Hematopoietic multipotent progenitor cell treated with erythropoietin and hydrocortisone succinate and interleukin-3 and kit ligand, for 8 days (in vitro differentiated cells): ENCODE measurements at places on chromosomes 2 and 18.

DNA sequence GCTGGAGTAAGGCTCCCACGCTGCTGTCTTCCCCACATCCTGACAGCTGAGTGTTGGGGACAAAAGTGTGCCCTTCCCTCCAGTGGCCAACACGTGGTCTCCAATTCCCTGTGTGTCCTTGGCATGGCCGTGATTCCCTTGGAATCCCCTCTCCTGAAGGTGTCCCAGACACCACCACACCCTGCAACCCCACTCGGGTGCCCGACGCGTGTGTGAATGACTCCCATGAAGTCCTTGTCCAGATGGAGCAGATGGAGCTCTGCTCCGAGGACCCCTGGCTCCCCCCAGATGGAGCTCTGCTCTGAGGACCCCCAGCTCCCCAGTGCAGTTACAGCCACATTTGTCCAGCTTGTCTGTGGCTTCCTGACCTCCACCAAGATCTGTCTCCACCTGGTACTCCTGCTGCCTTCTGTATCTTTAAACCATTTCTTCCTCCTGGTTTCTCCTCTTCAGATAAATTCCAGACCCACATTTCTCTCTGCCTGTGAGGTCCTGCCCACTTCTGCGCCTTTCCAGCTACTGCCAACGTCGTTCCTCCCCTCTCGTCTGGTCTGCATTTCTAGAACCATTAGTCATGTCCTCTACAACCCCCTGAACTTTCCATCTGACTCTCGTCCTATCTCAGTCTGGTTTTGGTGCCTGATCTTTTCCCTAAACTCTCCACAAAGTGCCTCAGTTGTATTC lies 86.8 kb upstream of the PXDN start:
- DNase-seq: no peak

GRCh38 chr2:168780669-168781071 lies 21.8 kb upstream of the NOSTRIN start:
- no peak for DNase-seq

- DNase-seq: no peak
Observed at GRCh38 chr18:36905571-36905970, 76.6 kb downstream of the KIAA1328 start.

DNA sequence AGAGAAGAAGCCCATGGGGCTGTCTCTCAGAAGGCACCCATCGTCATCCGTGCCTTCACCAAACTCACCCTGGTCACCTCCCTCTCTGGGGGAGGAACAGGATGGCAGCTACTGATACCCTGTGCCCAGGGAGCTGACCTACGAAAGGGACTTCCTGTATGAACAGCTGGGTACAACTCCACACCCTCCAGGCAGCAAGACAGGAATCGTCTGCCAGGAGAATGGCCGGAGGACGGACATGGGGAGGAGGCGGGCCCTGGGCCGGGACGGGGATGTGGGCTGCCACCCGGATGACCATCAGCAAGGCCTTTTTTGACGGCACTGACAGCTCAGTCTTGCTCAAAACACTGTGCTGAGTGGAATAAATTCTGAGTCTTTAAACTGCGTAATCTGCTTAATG lies 243.6 kb downstream of the HDAC4 start:
- DNase-seq: no peak

GRCh38 chr2:62409442-62409841 lies 96.6 kb downstream of the TMEM17 start:
- DNase-seq: no peak

DNA sequence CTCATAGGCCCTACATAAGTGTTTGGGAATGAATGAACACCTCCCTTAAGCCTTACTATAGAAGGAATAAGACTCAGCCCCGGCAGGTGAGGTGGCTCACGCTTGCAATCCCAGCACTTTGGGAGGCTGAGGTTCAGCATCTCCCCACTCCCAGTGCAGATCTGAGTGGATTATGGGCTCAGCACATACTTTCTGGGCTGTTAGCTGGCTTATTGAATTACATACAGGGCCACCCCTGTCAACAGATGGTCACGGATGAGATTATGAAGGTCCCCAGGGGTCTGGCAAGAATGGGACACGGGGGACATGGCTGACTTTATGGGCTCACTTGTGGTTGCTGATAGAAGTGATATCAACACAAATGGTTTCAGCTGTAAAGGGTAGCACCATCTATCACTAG lies 322.3 kb downstream of the TSN start:
- no peak for DNase-seq

GRCh38 chr2:29293830-29294438 lies 178.7 kb downstream of the CLIP4 start:
- DNase-seq: peak; percentile 3

GRCh38 chr2:210752532-210752931 lies 196.1 kb downstream of the CPS1 start:
- DNase-seq: no peak

GRCh38 chr2:151027151-151027550 lies 234.5 kb downstream of the RBM43 start:
- no peak for DNase-seq

DNA sequence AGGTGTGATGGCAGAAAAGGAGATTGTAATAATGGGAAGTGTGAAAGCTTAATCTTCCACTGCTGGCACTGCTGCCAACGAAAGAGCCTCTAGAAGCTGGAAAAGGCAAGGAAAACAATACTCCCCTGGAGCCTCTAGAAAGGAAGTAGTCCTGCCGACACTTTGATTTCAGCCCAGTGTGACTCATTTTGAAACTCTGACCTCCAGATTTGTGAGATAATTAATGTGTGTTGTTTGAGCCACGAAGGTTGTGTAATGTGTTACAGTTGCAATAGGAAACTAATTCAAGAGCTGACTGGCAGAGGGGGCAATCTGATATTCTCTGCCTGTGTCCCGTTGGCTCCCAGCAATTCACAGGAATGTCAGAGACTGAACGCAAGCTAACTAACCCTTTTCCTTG lies 219.2 kb upstream of the UBE2E3 start:
- DNase-seq: no peak

DNA sequence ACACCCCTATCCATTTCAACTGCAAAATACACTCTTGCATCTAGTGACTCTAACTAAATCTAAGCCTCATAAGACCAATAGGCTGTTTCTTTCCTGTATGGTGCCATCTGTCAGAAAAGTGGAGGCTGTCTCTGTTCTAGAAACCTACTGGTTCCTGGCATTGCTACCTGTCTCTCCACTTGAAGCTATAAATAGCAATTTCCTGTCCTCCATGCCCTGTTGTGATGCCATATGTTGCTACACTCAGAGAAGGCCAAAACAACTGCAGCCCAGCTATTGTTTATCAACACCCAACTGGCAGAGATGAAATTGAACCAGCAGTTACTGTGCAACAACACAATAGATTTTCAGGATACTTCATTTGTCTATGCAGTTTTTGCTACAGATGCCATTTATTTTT lies 1355.1 kb upstream of the SLC39A10 start:
- DNase-seq: no peak

- DNase-seq: no peak
Observed at GRCh38 chr2:226059961-226060627, 660.6 kb downstream of the NYAP2 start.

- no peak for DNase-seq
Observed at GRCh38 chr2:154638783-154639182, 59.7 kb upstream of the KCNJ3 start.

DNA sequence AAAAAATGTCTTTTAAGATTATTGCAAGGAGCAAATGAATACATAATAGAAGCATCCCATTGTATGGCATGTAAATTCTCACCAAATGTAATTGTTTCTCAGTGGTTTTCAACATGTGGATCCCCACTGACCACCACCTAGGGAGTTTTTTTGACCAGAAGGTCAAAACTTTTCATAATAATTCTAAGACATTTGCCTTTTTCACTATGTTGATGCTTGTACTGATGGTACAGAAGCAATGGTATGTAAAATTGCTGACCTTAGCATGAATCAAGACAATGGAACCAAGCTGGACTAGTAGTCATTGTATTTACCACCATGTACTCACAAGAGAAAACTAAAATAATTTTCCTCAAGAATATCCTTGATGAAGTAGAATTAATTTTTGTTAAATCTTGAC lies 36.8 kb downstream of the RAB10 start:
- DNase-seq: no peak

DNA sequence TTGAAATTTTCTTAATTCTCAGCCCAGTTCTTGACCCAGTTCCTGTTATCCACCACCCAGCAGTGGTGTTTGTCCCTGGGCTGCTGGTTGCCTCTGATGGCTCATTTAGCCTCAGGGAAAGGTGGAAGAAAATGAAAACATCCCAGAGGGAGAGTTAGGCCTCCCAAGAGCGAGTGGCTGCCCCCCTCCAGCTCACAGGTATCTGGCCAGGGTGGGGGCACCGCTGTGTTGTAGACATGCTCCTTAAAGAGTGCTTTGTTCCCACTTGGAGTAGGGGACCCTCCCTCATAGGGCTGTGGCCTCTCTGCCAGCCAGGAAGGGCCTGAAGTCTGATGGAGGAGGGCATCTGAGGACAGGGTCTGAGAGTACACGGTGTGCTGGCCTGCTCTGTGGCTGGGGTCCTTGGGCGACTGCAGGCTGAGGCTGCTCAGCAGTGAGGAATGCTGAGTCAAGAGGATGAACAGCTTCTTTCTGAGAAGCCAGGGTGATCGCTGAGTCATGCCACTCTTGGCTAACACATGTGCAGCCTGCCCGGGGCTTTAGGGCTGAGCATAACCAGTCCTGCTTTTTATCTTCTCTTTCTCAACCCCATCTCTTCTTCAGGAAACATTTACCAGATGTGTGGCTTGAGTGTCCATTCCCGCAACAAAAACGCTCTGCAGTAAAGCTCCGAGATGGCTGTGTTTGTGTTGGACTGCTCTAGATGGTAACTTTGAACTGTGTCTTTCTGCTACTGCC lies 72.3 kb downstream of the IL1R2 start:
- DNase-seq: peak; percentile 95

DNA sequence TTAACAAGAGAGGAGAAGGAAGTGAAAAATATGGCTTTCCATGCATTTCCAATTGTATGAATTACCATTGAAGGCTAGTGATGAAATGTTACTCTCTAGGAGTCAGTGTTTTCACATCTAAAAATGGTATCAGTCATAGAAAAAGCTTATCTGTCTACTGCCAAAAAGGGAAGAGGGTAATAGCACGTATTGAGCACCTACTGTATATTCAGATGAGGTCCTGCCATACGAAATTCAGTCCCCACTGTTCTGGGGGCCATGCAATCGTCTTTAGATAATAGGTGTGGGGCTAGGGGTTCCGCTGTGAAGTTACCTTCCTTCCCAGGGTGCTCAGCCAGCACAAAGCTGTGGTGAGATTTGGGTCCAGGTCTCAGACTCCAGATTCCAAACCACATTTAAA lies 14.2 kb upstream of the GRHL1 start:
- no peak for DNase-seq

- no peak for DNase-seq
Observed at GRCh38 chr2:44937688-44938240, 3.7 kb upstream of the SIX3 start.

- no peak for DNase-seq
Observed at GRCh38 chr2:24339856-24340262, 20.5 kb downstream of the ITSN2 start.

GRCh38 chr2:103605071-103605780 lies 843.4 kb downstream of the TMEM182 start:
- no peak for DNase-seq

- DNase-seq: no peak
Observed at GRCh38 chr2:42324949-42325348, 36.1 kb downstream of the COX7A2L start.

- no peak for DNase-seq
Observed at GRCh38 chr2:30601375-30601774, 154.3 kb downstream of the LCLAT1 start.

- no peak for DNase-seq
Observed at GRCh38 chr18:31077878-31078277, 24.3 kb downstream of the DSC2 start.
